ENCODE measurements at places on chromosomes 1 and 21.

DNA sequence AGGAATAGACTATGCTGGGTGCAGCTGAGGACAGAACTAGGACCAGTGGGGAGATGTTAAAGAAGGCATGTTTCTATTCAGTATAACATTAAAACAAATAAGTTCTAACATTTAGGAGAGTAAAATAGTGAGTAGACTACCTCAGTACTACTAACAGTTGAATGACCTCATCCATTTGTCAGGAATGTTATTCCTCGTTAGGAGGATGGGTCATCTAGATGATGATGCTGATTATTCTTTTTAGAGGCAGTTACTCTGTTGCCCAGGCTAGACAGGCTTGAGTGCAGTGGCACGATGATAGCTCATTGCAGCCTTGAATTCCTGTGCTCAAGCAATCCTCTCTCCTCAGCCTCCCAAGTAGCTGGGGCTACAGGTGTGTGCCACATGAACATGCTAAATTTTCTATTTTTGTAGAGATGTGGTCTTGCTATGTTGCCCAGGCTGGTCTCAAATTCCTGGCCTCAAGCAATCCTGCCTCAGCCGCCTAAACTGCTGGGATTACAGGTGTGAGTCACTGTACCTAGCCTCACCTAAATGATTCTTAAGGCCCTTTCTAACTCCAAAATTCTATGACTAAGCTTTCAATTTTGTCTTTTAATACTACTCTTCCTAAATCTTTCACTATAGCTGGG, 9.3 kb downstream of the EEIG2 start:
- no peak for DNase-seq

GRCh38 chr1:17232759-17233661, 15.9 kb upstream of the PADI3 start:
- no peak for DNase-seq

GRCh38 chr1:16077406-16078245, 4.2 kb upstream of the FAM131C start:
- no peak for DNase-seq

- DNase-seq, result no peak
Measured at GRCh38 chr1:11862890-11863289, 4.1 kb upstream of the NPPB start.

DNA sequence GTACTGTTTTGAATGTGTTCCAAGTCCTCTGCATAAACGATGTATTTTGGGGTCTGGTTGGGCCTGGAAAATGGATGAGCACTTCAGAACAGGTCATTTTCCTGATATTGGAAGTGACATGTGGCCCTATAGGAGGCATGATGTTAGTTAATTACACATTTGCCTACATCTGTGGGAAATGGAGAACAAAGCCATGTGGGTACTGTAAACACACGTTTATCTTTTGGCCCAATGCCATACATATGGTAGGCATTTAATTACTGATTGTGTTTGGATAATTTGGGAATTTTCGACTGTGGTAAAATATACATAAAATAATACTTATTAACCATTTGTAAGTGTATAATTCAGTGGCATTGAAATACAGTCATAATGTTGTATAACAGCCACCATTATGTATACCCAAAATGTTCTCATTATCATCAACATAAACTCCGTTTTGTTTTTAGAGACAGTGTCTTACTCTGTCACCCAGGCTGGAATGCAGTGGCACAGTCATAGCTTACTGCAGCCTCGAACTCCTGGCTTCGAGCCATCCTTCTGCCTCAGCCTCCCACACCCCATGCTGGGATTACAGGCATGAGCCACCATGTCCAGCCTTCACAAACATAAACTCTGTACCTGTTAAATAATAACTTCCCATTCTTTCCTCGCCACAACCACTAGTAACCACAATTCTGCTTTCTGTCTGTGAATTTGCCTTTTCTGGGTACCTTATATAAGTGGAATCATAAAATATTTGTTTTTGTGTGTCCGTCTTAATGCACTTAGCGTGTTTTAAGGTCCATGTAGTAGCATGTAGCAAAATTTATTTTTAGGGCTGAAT, 11.9 kb upstream of the RNPEP start:
- no peak for DNase-seq

GRCh38 chr1:2228694-2229036, 546 bp downstream of the SKI start:
- DNase-seq, result peak; percentile 45

- no peak for DNase-seq
Measured at GRCh38 chr1:48859456-48859855, 82.8 kb upstream of the BEND5 start.

- DNase-seq, result no peak
Measured at GRCh38 chr1:242641461-242641860, 117.0 kb upstream of the PLD5 start.

- no peak for DNase-seq
Measured at GRCh38 chr1:12532405-12533315, 85.3 kb downstream of the DHRS3 start.

DNA sequence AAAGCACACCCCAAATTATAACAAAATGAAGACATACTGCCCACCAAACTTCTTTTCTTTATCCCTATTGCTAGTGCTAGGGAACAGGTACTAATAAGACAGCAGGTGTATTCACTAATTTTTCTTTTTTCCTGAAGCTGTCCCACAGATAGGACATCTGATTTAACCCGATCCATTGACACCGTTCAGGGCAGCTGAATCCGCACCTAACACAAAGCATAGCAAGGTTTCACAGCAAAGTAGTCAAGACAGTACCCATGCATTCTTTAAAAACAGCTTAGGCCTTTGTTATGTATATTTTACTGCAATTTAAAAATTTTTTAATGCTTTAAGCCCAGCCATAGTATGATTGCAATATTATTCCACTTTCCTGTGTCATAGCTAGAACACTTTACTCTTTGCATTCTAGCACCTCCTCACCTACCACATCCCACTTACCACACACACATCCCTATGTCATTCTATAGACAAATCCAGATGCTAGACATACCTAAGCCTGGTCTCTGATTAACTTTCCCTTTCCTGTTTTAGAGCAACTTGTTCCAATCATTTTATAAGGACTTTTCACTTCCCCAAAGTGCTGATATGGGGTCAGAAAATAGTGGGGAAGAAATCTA, 40.4 kb downstream of the GATAD2B start:
- DNase-seq, result no peak

DNA sequence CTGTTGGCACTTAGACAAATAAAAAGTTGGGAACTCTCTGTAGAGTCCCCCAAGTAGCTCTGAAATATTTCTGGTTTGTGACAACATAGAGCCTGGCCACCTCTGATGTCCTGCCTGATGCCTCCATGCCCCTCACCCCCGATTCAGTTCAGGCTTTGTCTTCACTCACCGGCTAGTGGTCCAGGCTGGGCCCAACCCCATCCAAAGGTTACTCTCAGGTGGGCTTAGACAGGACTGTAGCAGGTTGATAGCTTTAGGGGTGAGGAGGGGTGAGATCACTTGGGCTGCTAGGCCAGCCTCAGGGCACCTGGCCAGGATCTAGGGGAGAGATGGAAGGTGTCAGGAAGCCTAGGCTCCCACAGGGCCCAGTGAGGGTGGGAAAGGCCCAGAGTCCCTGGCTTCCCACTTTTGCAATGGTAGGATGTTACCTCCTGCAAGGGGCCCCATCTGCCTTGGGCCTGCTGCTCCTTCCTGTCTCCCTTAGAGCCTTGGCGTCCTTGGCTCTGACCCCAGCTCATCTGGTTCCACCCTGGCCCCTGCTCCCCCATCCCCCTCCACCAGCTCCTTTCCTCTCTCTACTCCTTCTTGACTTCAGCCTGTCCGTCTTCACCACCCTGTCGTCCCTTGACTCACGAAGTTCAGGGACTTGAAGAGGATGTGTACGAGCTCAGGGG, 6.7 kb downstream of the EPS8L3 start:
- DNase-seq, result no peak

DNA sequence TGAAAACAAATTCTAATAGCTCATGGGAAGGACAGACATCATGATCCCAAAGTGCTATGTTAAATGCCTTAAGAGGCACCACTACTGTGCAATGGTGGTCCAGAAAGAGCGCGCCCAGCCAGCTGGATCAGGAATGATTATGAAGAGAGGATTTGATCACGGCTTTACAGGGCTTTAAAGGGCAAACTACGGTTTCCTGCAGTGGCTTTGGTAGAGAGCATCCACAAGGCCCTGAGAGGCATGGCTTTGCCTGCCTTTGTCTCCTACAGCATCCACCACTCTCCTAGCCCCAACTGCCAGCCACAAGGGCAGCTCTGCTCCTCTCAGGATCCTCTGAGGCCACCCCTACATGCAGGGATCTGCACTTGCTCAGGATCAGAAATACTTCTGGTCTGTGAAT, 40.7 kb downstream of the ZNF281 start:
- DNase-seq, result no peak

GRCh38 chr1:244647819-244648218, 5.1 kb upstream of the DESI2 start:
- DNase-seq, result no peak

DNA sequence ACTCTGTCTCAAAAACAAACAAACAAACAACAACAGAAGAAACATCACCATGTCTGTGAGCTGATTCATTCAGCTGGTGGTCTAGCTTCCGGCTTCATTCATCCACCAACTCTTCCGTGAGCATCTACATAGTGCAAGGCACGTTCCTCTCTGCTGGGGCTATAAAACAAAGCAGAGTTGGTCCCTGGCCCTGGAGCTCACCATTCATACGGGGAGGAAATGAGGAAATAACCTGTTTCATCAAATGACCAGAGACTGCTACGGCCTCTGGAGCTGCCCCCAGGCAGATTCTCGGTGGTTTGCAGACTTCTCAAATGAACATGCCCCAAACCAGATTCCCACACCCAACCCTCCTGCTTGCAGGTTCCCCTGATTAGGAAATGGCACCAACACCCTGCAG, 41.0 kb upstream of the ID3 start:
- DNase-seq, result no peak

DNA sequence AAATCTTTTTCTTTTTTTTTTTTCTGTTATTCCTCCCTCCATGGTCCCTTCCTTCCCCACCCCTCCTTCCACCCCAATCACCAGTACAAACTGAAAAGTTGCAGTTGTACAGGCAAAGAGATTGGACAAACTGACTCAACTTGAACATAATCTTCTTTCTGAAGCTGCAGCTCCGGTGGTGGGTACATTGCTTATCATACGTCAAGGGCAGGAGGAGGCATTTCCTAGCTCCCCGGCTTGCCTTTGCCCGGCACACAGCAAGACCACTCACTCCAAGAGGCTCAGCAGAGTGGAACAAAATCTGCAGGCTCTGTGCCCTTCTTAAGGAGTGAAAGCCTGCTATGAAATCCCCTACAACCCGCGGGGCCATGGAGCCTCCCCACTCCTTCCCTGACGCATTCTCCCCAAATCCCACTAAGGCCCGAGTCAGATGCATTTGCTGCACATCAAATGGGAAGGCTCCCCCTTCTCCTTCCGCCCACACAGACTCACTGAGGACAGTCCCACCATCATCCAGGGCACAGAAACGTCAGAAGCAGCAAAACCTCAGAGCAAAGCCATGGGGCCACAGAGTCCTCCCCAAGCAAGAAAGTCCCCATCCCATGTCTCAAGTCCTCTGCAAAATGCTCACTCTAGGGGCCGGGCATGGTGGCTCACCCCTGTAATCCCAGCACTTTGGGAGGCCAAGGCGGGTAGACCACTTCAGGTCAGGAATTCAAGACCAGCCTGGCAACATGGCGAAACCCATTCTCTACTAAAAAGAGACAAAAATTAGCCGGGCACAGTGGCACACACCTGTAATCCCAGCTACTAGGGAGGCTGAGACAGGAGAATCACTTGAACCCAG, 45.9 kb downstream of the SYF2 start:
- DNase-seq, result no peak

DNA sequence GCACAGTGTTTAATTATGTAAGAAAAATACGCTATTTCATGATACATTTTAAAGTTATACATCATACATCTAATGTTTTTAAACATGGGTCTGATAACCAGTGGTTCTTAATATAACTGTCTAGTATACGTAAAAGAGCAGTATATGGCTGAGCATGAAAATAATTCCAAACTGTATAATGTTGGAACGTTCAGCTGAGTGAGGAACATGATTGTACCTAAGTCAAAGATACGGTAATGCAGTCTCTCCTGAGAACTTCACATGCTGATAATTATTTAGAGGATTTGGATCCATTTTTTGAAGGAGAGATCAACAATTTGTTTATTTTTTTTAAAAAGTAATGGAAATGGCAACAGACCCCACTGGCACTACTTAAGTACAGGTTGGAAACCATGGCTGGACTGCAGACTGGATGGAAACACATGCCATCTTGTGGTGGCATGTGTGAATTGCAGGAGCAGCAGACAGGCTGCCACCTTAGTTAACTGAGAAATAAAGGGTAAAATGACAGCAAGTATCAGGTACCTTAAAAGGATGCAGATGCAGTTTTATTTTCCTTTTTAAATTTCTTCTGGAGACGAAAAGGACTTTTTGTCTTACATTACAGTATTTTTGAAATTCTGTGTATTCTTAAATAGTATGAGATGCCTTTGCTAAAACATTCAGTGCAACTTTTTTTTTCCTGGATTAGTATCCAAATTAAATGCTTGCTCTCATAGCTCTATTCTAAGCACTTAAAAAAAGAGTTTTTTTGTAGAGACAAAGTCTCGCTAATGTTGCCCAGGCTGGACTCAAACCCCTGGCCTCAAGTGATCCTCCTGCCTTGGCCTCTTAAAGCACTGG, 73.8 kb downstream of the MTR start:
- no peak for DNase-seq

DNA sequence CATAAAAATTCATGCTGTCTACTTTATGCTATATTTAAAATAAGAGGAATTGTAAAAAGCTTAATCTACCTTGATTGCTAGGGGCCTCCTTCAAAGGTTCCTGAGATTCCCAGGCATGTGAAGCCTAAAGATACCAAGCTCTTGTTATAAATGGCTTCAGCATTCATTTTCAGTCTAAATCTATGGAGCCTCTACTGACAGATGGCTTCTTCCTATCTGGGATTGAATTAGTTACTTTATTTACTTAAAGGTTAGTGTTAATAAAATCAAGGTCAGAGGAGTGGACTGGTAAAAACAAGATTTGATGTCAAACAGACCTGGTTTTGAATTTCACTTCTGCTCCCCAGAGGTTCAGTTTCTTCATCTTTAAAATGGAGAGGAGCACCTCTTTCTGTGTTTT, 93.7 kb downstream of the TNNI3K start:
- no peak for DNase-seq

DNA sequence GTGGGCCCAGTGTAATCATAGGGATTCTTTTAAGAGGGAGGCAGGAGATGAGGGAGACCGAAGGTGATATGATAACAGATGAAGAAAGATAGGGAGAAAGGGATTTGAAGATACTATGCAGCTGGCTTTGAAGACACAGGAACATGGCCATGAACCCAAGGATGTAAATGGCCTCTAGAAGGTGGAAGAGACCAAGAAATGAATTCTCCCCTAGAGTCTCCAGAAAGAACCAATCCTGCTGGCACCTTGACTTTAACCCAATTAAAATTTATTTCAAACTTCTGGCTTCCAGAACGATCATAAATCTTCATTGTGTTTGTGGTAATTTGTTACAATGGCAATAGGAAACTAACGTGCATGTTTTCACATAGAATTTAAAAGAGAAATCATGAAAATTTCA, 95.0 kb upstream of the GORAB start:
- DNase-seq, result no peak

GRCh38 chr1:14672005-14672404, 73.5 kb downstream of the KAZN start:
- no peak for DNase-seq

GRCh38 chr21:45410865-45411809, 6.2 kb downstream of the COL18A1 start:
- DNase-seq, result peak; percentile 29
